Small intestine (tissue), 16 donors: ENCODE measurements at places on chromosomes 6 and 20.
A peak's percentile ranks its signal among the peaks of the same experiment; 100 is the strongest.

GRCh38 chr6:161401587-161402309 lies 127.9 kb upstream of the AGPAT4 start:
- H3K27me3 ChIP-seq = no peaks in the 10 kb centered on the region
- no peak overlapping the region for H3K4me3 ChIP-seq
- H3K4me1 ChIP-seq = no peaks in the 10 kb centered on the region
- H3K36me3 ChIP-seq = no peaks in the 10 kb centered on the region
- DNase-seq = no peak
- H3K27ac ChIP-seq = no peak overlapping the region

DNA sequence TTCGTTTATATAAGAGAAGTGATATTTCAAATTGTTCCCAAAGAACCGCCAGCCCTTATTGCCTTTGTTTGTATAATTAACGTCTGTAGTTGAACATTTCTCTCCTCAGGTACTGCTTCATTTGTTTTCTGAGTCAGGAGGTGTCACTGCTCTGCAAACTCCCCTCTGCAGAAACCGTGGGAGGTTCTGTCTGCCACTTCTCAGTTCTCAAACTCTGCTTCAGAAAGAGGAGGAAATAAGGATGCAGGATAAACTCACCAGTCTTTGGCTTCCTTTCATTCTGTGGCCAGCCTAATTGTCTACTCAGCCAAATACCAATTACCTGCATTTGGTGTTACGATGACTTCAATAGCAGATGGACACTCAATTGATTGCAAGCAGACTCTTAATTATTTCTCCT lies 149.8 kb downstream of the PAK5 start:
- no peaks in the 10 kb centered on the region for H3K27me3 ChIP-seq
- no peaks in the 10 kb centered on the region for H3K36me3 ChIP-seq
- no peak overlapping the region for H3K4me3 ChIP-seq
- H3K27ac ChIP-seq = no peak overlapping the region
- H3K4me1 ChIP-seq = no peaks in the 10 kb centered on the region

DNA sequence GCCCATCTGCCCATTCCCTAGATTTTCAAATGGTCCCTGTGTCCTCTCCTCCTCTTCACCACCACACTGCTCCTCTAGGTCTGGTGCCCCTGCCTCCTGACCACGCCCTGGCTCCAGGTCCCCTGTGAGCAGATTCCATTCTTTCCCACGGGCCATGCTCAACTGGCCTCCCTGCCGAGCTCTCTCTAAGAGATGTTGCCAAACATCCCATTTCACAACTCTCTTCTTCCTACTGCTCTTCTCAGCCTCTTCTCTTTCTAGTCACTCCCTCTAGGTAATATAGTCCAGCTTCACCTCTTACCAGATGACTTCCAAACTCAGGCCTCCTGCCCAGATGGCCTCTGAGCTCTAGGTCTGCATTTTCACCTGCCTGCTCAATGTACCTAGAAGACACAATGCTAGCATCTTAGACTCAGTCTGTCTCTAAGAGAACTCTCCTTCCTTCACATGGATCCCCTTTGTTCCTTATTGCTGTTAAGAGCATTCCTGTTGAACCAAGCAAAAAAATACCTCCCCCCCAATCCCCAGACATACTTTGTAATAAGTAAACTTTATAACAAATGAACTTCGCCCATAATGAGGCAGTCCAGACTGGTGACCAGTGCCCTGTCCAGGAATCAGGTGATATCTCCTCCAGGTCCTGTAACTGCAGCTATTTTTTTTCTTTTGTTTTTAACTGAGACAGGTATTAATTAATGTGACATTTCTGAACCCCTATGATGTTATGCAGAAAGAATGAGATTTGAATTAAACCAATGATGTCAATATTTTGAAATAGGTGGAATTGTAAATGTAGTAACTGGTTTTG lies 79.0 kb downstream of the LYRM4 start:
- H3K36me3 ChIP-seq = no peaks in the 10 kb centered on the region
- no peaks in the 10 kb centered on the region for H3K27me3 ChIP-seq
- H3K4me3 ChIP-seq = no peak overlapping the region
- H3K27ac ChIP-seq = no peak overlapping the region
- DNase-seq = peak; percentile 68

GRCh38 chr6:3310703-3311102 lies 52.0 kb downstream of the PSMG4 start:
- no peak overlapping the region for H3K4me3 ChIP-seq
- no peaks in the 10 kb centered on the region for H3K27me3 ChIP-seq
- no peak for DNase-seq
- no peaks in the 10 kb centered on the region for H3K36me3 ChIP-seq
- H3K27ac ChIP-seq = no peak overlapping the region

DNA sequence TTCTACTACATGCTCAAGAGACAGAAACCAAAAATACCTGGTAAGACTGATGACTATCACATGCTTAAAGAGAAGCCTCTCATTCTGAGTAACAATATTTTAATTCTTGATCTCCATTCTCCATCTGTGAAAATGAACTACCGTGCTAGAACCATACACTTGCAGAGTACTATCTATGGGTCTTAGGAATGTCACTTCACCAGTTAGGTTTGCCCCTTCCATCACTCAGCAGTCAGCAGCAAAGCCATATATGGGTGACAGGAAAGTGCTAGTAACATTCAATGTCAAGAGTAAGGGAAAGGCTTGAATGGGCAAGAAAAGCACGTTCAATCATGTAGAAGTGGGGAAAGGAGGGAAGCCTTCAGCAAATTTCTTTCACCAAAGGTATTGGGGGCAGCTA lies 2.3 kb downstream of the DNAAF9 start:
- H3K4me3 ChIP-seq = no peak overlapping the region
- DNase-seq = no peak
- H3K27me3 ChIP-seq = no peaks in the 10 kb centered on the region

- no peaks in the 10 kb centered on the region for H3K36me3 ChIP-seq
- H3K4me1 ChIP-seq = peaks cover 4% of the 10 kb centered on the region
- H3K27me3 ChIP-seq = no peaks in the 10 kb centered on the region
- no peak for DNase-seq
- H3K4me3 ChIP-seq = no peak overlapping the region
Measured at GRCh38 chr6:129696843-129697242, 13.1 kb downstream of the ARHGAP18 start.
